ENCODE measurements at places on chromosomes 3 and 15.

DNA sequence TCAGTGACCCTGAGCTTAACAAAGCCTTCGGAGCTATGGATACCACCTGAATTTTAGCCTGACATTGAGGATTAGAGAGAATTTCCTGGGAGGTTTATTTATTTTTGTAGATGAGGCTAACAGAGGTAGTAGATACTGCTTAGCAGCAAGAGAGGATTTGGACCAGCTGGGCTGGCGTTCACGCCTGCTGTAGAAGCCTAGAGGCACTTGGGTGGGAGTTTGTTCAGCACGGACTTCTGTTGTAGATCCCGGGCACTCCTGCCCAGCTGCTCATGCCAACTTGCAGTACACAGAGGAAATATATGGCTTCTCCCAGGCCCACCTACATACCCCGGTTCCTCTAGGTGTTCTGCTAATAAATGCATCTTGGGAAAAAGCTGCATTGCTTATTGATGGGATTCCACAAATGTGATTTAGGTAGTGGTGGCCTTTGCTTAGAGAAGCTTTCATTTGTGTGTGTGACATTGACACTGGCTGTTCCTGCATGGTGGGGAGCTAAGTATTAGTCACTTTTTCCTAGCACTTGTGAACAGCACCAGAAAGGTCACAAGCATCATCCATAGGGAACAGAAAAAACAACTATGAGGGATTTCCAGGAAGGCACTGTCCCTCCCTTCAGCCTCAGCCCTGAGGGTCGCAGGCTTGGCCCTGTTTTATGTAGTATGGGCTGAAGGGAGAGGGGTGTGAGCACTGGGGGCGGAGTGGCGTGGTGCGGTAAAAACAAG lies 324.8 kb upstream of the LRRFIP2 start:
- DNase-seq, result no peak

DNA sequence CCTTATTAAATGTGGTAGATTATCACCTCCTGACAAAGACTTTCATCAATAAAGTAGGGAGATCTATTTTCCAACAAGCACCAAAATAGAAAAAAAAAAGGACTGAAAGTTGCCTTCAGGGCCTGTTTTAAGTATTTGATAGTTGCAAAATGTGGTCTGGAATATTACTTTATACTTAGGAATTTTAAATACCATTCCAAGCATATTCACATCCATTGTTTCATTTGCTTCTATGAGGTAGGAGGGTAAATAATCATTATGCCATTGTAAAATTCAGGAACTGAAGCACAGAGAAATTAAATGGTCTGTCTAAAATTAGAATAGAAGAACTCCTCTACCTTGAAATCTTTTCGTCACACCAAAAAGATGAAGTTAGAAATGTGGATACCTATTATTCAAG lies 110.0 kb downstream of the TMCC1 start:
- no peak for DNase-seq

DNA sequence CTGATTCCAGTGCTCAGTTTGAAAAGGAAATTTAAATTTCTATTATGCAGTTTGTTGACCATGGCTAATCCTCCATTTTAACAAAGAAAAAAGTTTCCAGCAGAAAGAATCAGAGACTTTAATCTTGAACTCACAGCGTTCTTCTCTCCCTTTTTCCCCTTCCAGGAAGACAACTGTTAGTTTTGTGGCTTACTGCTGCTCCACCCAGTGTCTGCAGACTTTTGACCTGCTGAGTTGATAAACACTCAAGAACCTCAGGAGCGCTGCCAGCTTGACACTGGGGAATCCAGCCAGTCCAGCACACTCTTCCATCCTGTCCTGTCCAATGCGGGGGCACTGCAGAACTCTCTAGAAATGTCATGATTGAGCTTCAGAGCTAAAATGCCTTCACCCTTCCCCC lies 134.6 kb downstream of the LRRC28 start:
- no peak for DNase-seq

- DNase-seq, result no peak
Observed at GRCh38 chr3:39056151-39056550, 4.3 kb downstream of the WDR48 start.

GRCh38 chr3:57288403-57288802 lies 4.1 kb downstream of the ASB14 start:
- no peak for DNase-seq

GRCh38 chr3:119156868-119157267 lies 10.9 kb downstream of the TEX55 start:
- no peak for DNase-seq

DNA sequence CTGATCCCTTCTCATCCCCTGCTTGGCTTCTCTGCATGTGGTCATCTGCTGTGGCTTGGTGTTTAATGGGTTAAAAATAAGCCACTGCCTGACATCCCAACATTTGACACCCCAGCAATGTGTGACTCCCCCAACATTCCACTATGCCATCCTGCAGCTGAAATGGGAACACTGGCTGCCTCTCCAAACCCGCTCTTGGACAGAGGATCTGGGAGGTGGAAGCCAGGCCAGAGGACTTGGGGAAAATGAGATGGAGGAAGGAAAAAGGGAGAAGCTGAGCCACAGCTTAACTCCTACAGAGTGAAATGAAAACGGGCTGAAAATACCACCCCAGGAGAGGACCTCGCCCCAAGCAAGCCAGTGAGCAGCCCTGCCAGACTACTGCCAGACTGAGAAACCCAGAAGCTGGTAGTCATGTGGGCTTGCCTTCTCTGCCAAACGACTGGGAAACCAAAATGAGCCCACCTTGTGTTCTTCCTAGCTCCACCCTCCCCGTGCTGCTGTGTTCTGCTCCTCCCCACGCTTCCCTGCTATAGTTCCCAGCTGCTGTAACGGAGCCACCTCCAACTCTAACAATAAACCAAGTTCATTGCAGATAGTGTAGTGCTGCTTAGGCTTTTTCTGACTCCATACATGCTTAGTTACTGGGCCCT lies 13.7 kb downstream of the MAP1A start:
- DNase-seq, result no peak

GRCh38 chr15:57442335-57442734 lies 66.0 kb downstream of the CGNL1 start:
- DNase-seq, result no peak

DNA sequence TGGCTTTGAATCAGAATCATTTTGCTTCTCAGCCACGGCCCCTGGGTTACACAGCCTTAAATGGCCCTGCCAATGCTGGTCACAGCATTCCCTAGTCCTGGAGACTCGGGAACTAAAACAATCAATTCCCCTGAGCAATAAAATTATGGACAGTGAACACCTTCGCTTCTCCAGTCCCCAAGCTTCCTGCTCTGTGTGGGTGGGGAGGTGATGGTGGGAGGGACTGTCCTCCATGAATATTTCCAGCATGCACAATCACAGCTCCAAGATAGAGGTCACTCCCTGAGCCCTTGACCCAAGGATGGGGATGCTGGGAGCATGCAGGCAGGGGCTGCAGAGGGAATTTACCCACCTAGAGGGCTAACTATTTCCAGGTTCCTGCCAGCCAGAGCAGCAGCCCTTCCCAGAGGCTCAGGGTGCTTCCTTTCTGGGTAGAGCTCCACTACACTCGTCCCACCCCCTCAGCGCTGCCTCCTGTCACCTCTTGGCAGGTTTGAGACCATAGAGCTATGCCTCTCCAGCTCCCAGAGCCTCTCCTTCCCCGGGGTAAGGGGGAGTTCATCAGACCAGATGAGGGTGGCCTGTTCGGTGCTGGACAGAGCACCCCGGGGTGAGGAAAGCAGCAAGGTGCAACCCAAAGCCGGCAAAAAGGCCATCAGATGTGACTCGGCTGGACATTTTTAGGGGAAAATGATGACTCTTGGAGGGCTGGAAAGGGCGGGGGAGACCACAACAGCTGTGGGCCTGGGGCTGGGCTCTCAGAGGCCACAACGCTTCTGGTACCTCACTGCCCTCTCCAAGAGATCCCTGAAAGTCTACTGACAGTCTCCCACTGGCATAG lies 14.5 kb upstream of the CCDC33 start:
- DNase-seq, result no peak

GRCh38 chr3:76991165-76991564 lies 48.7 kb upstream of the ROBO2 start:
- DNase-seq, result no peak

- no peak for DNase-seq
Observed at GRCh38 chr3:188286087-188286513, 132.1 kb downstream of the LPP start.

DNA sequence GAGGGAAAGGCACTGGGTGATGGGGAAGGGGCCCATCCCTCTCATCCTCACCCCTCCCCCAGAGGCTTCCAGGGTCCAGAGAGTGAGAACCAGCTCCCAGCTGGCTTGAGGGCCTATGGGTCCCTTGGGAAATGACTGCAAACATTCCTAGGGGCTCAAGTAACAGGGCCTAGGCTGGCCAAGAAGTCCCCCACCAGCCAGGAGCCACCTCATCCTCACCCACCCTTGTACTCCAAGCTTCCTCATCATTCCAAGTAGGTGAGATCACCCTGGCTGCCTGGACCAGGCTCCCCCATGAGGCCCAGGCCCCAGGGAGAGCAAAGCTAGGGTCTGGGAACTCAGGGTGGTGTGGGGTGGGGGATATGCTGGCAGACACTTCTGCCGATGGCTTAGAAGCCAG lies 14.8 kb downstream of the LOXL1 start:
- no peak for DNase-seq

GRCh38 chr15:29133321-29133720 lies 136.3 kb downstream of the NSMCE3 start:
- DNase-seq, result no peak

- peak; percentile 35 for DNase-seq
Observed at GRCh38 chr15:31216215-31216911, 110.3 kb upstream of the KLF13 start.

DNA sequence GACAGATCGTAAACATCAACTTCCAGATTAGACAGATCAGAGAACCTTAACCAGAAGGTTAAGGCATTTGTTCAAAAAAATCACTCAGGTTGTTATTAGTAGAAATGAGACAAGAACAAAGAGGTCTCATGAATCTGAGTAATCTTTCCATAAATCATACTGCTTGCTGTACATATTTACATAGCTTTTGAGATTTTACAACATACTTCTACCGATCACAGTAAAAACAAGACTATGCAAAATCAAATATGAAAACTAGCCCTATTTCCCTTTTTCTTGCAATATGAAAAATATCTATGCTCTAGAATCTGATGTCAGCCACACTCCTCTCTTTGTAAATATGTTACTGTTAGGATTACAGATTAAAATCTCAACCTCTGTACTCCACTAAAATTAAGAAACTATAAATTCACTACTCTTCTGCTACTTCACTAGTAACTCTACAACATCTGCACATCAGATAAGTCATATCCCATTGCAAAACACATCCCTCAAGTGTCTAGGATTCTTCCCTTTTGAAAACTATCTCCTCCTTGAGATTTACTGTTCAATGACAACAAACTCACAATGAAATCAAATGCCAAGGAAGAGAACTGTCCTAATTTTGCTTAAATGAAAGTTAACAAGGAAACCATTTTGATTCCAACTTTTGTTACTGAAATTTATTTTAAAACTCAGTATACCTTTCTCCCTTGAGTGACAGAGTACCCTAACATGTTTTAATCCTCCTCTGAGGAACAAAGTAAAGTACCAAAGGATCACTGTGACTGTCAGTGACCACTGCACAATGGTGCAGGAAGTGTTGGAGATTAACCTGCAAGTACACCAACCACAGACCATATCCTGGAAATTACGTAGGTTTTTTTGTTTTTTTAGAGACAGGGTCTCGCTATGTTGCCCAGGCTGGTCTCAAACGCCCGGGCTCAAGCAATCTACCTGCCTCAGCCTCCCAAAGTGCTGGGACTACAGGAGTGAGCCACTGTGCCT lies 12.8 kb downstream of the DCUN1D1 start:
- DNase-seq, result no peak

GRCh38 chr15:69807721-69808120 lies 290.0 kb downstream of the TLE3 start:
- DNase-seq, result no peak

DNA sequence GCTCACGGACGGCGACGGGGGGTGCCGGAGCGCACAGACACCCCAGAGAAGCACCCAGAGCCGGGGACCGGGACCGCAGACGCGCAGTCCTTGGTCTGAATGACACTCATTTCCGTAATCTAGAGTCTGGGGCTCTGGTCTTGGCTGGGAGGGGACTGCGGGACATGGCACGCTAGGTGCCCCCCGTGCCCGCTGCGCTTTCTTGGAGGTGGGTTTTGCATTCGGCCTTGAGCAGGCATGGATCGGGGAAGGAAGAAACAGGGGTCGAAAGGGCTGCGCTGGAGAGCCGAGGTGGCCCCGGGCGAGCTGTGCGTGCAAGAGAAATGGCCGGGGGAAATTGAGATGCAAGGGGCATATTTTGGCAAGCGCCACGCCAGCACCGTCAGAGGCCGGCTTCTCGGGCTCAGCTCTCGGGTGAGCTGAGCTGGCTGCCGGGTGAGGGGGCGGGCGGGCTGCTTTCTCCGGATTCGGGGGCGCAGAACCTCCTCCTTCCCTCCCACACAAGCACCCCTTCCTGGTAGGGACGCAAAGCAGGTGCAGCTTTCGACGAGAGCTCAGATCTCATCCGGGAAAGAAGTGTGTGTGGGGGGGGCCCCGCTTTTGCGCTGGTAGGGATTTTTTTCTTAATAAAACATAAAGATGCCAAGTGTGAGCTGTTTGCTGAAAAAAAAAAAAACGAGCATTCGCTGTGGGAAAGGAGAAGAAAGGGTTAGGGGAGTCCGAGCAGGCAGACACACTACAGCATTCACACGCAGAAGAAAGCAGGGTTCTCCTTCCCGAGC lies 963 bp upstream of the NTRK3 start:
- peak; percentile 30 for DNase-seq

GRCh38 chr15:87764461-87765240 lies 491.9 kb downstream of the NTRK3 start:
- no peak for DNase-seq

GRCh38 chr3:25155652-25156471 lies 272.2 kb upstream of the RARB start:
- DNase-seq, result no peak

- no peak for DNase-seq
Observed at GRCh38 chr15:32687556-32687955, 30.2 kb upstream of the GREM1 start.

DNA sequence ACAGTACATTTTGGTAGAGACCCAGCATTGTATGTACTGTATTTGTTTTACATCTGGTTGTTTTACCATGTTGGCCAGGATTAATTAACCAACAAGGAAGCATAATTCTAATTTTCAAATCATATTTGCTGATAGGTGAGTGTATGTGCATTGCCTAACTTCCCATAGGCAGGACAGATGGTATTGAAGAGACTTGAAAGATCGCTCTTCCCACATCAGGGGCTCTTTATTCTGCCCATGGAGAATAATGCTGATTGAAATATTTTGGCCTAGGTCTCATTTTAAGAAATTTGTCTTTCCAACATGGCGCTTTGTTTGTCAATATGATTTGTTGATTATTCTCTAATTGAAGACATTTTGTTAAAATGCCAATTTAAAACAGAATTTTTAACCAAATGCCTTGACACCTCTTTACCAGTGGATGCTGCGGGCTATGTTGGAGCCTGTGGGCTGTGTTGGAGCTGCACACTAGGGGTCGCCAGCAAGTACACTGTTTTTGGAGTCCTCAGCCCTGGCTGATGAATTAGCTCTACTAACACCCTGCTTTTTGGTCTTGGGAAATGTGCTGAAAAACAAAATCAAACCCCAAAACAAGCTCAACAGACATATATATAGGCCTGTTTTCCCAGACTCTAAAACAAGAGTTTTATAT lies 5.3 kb downstream of the P2RY12 start:
- no peak for DNase-seq
